Kasumi-1 (cell line): ENCODE measurements at places on chromosomes 4 and X.
A peak's percentile ranks its signal among the peaks of the same experiment; 100 is the strongest.

GRCh38 chr4:161247831-161248230 lies 916.0 kb downstream of the FSTL5 start:
- DNase-seq: no peak

DNA sequence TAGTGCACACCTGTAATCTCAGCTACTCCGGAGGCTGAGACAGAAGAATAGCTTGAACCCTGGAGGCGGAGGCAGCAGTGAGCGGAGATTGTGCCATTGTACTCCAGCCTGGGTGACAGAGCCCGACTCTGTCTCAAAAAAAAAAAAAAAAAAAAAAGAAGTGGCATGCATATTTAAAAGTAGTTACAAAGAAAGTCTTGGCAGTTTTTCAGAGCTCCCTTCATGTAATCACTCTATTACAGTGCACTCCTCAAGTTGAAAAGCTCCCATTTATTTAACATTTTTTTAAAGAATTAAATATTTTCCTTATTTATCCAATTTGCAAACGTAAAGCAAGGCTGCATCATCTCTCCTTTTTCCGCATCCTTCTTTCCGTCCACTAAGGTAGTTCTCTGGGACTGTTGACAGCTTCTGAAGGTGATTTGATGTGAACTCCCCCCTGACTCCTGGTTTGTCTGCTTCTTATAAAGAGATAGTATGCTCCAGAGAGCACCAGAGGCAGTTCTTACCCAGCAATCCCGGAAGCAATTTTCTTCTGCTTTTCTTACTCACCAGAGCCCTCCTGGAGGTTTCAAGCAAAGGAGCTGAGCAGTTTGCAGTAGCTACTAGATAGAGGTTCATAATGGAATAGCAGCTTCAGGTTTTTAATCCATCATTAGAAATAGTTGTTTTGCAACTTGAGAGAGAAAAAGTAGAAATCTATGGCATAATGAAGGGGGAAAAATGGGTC lies 151.0 kb downstream of the PALLD start:
- DNase-seq: peak; percentile 27

- no peak for DNase-seq
Observed at GRCh38 chrX:97074400-97074799, 190.7 kb downstream of the RPA4 start.

- no peak for DNase-seq
Observed at GRCh38 chrX:13864264-13864663, 47.4 kb upstream of the GPM6B start.

GRCh38 chrX:9612146-9612505 lies 147.3 kb downstream of the TBL1X start:
- DNase-seq: no peak

GRCh38 chrX:33188881-33189280 lies 22.5 kb downstream of the DMD start:
- no peak for DNase-seq

GRCh38 chr4:124846306-124846705 lies 133.8 kb upstream of the ANKRD50 start:
- no peak for DNase-seq

GRCh38 chrX:9456250-9457074 lies 8.4 kb upstream of the TBL1X start:
- DNase-seq: peak; percentile 30

DNA sequence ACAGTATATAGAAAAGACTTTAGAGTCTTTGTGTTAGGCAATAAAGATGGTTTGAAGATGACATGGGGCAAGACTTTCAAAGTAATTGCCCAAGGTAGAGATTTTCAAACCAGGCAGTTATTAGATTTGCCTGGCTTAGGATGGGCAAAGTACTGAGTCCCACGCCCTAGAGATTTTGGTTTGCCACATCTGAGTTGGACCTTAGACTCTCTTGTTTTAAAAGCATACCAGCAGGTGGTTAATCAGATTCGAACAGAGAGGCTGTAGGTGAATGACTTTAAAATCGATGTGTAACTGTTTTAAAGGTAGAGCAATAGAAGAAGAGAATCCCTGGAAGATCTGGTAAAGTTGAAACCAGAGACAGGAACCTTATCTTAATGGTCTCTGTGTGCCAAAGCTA lies 121.5 kb downstream of the RAPGEF2 start:
- no peak for DNase-seq

- DNase-seq: no peak
Observed at GRCh38 chr4:168679819-168680218, 183.0 kb downstream of the PALLD start.

GRCh38 chrX:40513012-40513411 lies 67.8 kb upstream of the ATP6AP2 start:
- no peak for DNase-seq

DNA sequence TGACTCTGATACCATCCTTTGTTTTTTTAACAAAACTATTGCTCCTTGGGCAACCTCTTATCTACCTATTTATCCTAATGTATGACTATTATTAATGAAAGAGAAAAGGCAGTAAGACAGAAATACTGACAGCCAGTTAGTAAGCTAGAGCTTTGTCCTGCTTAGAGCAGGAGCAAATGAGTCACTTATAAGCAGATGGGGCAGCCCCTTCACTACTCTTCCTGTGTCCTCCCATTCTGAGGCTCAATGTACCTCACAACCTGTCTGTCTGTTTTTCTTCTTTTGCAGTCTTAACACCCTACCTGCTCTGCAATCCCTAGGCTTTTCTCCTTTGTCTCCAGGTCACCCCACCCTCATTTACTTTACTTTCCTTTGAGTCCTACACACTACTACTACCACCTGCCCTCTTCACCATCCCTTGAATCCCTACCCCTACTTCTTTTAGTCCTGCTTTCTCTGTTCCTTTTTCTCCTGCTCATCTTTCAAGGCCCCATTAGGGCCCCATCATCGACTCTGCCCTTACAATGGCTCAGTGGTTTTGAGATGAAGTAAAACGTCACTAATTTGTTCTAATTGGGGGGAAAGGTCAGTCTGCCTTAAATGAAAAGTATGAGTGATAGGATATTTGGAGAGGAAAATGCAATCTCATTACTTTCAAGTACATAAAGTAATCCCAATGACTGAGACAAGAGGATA lies 294.3 kb downstream of the GUCY2F start:
- no peak for DNase-seq

DNA sequence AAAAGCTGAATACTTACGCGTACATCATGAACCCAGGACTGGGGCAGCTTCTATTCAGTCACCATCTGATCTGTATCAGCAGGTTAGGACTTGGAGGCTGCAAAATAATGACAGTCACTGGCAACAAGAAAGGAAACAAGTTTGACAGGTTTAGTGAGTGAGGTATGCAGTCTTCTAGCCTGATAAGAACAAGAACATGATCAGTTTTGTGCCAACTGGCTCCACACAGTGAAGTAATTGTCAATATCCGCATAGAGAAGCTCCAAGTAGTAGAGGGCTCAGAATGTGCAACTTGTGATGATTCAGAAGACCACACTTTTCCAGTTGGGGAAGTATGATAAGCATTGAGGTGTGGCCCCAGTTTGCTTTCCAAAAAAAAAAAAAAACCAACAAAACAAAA lies at the start of gene TMPRSS11F:
Gene TMPRSS11F (minus strand): TSS at position 77 of the 400 bp plus-strand sequence. CDS start 49 bp downstream, at position 28.
- DNase-seq: no peak

GRCh38 chrX:124257924-124258702 lies 74.3 kb upstream of the TEX13D start:
- DNase-seq: no peak

DNA sequence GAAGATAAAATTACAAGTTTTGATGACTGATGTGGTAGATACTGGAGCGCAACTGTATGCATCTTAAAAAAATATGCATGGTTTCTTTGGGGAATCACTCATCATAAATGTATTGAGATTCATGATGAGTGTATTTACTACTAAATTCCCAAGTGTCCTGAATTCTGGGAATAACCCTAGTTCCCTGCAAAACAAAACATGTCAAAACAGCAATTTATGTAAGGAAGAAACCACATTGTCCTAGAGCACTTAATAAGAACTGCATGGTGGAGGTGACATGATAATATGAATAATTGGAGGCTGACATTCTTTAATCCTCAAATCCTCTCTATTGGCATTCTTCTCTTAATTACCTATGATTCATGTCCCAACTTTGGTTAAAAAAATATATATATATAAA lies 1804.7 kb downstream of the STIM2 start:
- no peak for DNase-seq
